Cerebellar nuclear complex (tissue), 1 donor: ENCODE measurements at places on chromosomes 12 and 14.
A peak's percentile ranks its signal among the peaks of the same experiment; 100 is the strongest.

DNA sequence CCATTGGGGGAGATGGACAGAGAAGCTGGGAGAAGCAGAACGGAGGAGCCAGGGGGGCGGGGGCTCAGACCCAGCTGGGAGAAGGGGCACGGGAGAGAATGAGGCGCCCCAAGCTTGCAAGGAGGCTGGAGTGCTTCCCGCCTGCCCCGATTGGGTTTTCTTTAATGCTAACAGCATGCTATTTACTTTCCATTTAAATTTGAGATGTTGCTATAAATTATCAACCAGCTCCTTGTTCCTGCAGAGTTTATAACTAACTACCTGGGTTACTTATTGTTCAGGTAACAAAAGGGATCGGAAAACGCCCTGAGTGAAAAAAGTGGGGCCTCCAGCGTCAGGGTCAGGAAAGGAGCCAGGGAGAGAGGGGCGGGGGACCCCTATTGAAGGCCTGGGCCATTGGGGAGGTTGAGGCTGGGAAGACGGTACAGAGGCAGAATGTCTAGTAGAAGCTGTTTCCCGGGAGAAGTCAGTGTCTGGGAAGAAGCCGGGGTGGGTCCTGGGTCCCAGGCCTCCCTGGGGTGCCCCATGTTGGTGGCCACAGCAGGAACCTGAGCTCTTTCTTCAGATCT, 2.5 kb downstream of the HNF1A start:
- DNase-seq = no peak

DNA sequence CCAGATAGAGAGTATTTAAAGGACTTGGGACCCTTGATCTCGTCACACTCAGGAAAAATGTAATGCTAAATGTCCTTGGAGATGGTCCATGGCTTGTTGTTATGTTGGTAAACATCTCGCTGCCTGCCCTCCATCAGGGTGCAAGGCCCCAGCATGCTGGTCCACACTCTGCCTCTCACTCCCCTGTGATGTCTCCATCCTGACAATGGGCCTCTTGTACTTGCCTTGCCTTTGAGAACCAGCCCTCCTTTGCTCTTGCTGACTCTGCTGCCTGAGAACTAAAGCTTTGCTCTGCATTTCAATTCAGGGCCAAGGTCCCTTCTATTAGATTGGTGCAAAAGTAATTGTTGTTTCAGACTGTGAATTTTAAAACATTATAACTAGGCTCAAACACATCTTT, 131.0 kb upstream of the LMNTD1 start:
- DNase-seq = no peak

GRCh38 chr12:25384038-25384892, 133.5 kb upstream of the KRAS start:
- DNase-seq = no peak

DNA sequence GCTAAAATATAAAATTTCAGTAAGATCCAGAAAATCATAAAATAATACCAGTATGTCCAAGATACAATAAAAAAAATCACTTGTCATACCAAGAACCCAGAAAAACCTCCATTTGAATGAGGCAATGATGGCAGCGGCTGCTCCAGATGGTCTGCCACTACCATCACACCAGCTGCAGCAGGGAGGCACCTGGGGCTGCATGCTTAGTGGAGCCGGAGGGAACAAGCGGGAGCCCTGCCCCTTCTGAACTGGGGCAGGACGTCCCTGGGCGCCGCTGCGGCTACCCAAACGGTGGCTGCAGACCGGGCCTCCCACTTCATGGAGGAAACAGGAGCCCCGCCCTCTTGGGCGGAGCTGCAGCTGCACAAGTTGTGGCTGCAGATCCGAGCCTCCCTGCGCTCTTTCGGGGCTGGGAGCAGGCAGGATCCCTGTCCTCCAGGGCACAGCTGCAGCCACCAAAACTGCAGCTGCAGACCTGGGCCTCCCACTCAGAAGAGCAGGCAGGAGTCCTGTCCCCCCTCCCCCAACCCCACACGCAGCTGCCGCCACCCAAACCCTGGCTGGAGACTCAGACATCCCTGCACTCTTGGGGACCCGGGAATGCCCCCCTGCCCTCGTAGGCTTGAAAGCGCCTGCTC, 36.1 kb upstream of the OR5AU1 start:
- DNase-seq = no peak

- no peak for DNase-seq
Observed at GRCh38 chr12:21296751-21297406, 37.8 kb downstream of the SLCO1A2 start.

DNA sequence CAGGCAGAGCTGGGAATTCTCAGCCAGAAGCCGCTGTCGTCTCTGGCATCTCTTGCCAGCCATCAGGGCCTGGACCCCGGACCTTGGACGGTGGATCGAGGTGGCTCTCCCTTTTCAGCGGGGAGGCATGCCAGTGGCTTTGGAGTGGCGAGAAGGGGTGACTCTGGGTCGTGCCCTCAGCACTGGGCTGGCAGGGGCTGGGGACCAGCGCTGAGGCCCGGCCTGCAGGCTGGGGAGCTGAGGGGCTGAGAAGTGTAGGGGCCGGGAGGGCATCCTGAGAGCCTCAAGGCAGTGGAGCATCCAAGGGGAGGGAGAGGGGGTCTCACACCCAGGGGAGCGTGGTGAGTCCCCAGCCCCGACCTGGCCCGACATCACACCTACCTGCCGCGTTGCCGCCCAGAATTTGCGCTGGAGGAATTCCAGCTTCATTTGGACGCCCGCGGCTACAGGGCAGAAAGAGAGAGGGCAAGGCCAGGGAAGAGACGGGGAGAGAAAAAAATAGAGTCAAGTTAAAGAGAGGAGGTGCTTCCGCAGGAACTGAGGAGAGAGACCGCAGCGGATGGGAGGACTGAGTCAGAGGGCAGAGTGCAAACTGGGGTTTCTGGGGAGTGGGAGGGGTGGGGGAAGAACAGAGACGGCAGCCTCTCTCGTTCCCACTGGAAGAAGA, 9.0 kb upstream of the LRTM2 start:
- no peak for DNase-seq

GRCh38 chr12:11794751-11795150, 145.3 kb downstream of the ETV6 start:
- no peak for DNase-seq

- DNase-seq = peak; percentile 72
Observed at GRCh38 chr12:4857472-4858291, 52.0 kb upstream of the KCNA1 start.

- DNase-seq = no peak
Observed at GRCh38 chr14:23056145-23056955, 970 bp downstream of the CDH24 start.

- no peak for DNase-seq
Observed at GRCh38 chr14:55129428-55130195, 560 bp downstream of the LGALS3 start.

- DNase-seq = no peak
Observed at GRCh38 chr12:47777741-47778558, 4.9 kb downstream of the SLC48A1 start.

- DNase-seq = no peak
Observed at GRCh38 chr12:53147653-53148052, 32.9 kb upstream of the ZNF740 start.

DNA sequence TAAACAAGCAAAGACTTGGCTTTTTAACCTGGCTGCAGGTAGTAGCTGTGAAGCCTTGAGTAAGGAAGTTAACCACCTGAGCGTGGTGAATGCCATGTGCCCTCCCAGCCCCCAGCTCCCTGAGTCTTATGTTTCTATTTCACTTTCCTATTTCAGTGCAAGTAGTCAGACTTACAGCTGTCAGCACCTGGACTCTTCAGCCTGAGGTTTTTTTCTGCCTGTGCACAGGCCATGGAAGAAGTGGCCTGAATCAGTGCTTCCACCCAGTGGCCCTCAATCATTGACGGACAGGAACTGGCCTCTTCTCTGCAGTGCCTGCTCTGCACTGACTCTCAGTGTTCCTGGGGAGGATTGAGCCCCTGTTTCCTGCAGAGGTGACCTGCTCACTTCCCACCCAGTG, 796.4 kb downstream of the MED13L start:
- DNase-seq = no peak

- no peak for DNase-seq
Observed at GRCh38 chr12:132740652-132741051, 21.0 kb downstream of the ANKLE2 start.

DNA sequence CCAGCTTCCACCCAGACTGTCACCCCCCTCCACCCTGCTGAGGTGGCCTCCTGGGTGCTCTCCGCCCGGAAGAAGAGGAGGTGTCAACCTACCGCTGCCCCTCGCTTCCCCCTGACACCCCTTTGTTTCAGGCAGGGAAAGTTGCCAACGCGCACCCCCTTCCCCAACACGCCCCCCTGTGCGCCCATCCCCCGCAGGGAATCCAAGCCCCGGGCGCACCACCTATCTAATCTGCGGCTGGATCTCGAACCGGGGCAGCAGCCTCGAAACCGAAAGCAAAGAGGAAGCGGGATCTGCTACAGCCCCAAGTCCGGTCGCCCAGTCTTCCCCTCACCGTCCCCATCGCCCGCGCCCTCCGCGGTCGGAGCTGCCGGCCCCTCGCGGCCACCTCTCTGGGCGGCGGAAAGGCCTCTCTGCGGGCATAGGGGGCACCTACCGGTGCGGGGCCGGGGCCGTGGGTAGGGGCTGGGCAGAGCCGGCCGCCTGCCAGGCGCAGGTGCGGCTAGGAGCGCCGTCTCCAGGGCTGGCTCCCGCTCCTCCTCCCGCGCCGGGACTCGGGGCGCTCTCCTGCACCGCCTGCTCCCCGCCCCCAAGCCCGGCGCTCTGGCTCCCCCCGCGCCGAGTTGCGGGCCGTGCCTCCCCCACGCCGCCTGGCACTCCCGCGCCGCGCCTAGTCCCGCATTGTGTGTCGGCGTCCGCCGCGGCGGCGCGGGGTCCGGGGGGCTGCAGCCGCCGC, 18.3 kb upstream of the PLEKHH1 start:
- DNase-seq = no peak
